Activated naive CD8-positive, alpha-beta T cell treated with anti-CD3 and anti-CD28 coated beads, Interleukin-2, amount 10 ng/mL, durations not matched to agents 7 days and 5 days (primary cell): ENCODE measurements at places on chromosomes 16 and 17. TPM values are rescaled to one million over a fixed set of nuclear protein-coding genes. Genes with fewer than 3 reads are reported as not detected.
A peak's percentile ranks its signal among the peaks of the same experiment; 100 is the strongest.

CRYBA1 gene
- not detected for total RNA-seq

DNA sequence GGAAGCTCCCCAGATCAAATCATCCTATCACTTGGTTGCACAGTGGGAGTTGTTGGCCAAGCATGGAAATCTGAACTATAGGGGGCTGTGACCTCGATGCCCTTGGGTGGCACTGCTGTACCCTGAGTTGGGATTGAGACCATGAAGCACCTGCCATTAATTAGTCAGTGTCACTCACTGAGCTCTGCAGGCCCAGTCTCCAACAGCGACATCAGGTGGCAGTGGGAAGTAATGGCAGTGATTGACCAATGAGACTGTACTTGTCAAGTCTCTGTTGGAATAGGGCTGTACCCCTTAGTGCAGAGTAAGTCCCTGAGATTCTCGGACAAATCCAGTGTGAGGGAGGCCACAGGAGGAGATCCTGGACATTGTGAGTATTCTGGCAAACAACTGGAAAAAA lies 118.0 kb upstream of the RPL38 start:
- H3K4me3 ChIP-seq, result no peak overlapping the region
- H3K27me3 ChIP-seq, result peaks cover 5% of the 10 kb centered on the region
- no peak overlapping the region for H3K27ac ChIP-seq
- H3K4me1 ChIP-seq, result no peaks in the 10 kb centered on the region

DNA sequence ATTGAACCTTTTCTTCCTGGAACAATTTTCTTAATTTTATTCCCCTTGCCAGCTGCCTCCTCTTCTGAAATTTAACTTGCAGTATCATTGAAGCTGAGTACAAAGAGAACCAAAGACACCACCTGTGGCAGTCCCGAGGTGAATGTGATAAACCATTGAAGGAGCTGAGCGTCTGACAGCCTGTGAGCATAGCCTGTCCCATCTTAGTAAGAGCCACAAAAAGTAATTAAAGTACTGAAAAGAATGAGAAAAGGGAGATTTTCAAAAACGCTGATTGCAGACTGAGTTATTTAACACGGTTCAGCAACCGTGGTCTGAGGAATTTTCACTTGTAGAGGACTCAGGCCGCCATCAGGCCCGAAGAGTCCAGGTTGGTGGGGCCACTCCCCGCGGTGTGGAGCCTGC lies 27.2 kb upstream of the ST6GALNAC1 start:
- H3K27me3 ChIP-seq, result peaks cover 2% of the 10 kb centered on the region
- H3K4me3 ChIP-seq, result peak overlapping the region; percentile 89
- peaks cover 2% of the 10 kb centered on the region for H3K36me3 ChIP-seq

DNA sequence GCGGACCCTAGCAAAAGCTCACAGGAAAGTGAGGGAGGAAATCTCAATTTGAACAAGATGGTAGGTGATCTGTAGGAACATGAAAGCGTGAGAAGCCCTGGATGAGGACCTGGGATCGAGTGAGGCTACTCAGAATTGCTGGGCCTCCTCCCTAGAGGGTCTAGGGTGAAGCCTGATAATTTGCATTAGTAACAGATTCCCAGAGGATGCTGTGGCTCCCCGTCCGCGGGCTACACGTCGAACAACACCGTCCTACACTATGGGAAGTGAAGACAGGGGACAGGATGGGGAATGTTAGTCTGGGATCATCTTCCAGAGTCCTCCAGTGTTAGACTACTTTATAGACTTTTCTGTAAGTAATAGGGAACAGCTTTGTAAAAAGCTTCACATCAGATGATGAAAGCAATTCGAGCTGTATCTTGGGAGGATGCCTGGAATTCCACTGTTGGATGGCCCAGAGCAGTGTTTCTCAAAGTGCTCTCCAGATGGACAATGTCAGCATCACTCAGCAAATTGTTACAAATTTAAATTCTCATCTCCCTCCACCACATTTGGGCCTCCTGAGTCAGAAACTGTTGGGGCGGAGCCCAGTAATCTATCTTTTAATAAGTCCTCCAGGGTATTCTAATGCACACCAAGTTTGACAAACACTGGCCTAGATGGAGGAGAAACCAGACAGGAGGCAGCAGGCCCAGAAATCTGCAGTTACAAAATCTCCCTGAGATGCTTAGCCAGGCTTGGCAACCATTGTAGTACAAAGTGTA lies 6.5 kb downstream of the FNDC8 start:
- no peak for DNase-seq
- H3K4me3 ChIP-seq, result no peak overlapping the region
- H3K4me1 ChIP-seq, result no peaks in the 10 kb centered on the region
- no peaks in the 10 kb centered on the region for H3K27me3 ChIP-seq

ITGAD gene
- total RNA-seq, result 0.09 TPM

CRYM gene
- not detected for total RNA-seq

DNA sequence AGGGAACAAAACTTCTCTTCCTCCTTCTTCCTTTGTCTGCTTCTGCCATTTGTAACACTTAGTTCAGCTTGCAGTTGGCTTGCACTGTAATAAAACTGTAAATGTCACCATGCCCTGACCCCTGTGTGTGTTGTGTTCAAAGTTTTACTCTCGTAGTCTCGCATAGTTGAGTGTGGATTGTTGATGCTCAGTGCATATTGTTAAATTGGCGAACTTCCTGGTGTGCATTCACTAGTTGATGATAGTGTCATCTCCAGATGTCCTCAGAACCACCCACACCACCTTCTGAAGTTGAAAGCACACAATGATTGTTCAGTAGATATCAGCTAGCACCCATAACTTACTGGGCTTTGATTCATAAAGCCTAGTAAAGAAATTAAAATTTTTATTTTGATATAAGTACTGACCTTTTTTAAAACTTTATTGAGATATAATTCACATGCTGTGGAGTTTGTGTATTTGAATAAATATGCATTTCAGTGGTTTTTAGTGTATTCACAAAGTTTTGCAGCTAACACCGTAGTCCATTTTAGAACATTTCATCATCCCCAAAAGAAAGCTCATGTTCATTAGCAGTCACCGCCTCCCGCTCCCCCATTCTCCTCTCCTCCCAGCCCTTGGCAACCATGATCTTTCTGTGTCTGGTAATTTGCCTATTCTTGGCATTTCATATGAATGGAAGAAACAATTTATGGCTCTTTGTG lies 25.0 kb downstream of the USP10 start:
- H3K27me3 ChIP-seq, result no peaks in the 10 kb centered on the region
- peak overlapping the region; percentile 43 for H3K4me3 ChIP-seq
- no peak for DNase-seq

GRCh38 chr17:72479113-72479512 lies 358.3 kb downstream of the SOX9 start:
- H3K36me3 ChIP-seq, result no peaks in the 10 kb centered on the region
- H3K4me1 ChIP-seq, result no peaks in the 10 kb centered on the region
- peaks cover 2% of the 10 kb centered on the region for H3K27me3 ChIP-seq

- no peak overlapping the region for H3K27ac ChIP-seq
- no peak overlapping the region for H3K4me3 ChIP-seq
- peaks cover 1% of the 10 kb centered on the region for H3K4me1 ChIP-seq
- no peak for DNase-seq
- H3K36me3 ChIP-seq, result no peaks in the 10 kb centered on the region
These were observed 7.3 kb upstream of the DDX52 start for GRCh38 chr17:37650419-37651003.

- H3K27ac ChIP-seq, result peak overlapping the region; percentile 8
- H3K27me3 ChIP-seq, result peaks cover 38% of the 10 kb centered on the region
- H3K4me1 ChIP-seq, result peaks cover 2% of the 10 kb centered on the region
- peak overlapping the region; percentile 44 for H3K4me3 ChIP-seq
- DNase-seq, result no peak
These were observed 996 bp upstream of the CPNE2 start for GRCh38 chr16:57091200-57091974.

MOSMO gene
- 14.7 TPM for total RNA-seq

DNA sequence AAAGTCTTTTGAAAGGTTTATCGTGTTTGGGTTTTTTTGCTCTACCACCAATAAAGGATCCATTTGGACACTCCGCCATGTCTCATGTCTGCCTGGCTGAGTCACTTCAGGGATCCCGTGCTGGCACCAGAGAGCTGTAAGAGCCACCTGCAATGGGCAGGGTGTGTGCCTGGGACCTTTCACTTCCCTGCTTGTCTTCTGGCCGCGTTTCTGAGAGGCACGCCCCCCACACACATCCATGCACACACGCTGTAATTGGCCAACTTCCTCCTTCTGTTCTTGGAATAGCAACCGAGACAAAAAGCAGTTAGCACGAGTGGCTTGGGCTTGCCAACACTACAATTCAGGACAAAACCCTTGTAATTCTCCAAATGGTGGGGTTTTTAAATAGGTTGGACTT lies 9.8 kb upstream of the SOST start:
- H3K27me3 ChIP-seq, result no peaks in the 10 kb centered on the region
- peaks cover 5% of the 10 kb centered on the region for H3K4me1 ChIP-seq
- no peak for DNase-seq
- peaks cover 7% of the 10 kb centered on the region for H3K36me3 ChIP-seq
- no peak overlapping the region for H3K4me3 ChIP-seq

DNA sequence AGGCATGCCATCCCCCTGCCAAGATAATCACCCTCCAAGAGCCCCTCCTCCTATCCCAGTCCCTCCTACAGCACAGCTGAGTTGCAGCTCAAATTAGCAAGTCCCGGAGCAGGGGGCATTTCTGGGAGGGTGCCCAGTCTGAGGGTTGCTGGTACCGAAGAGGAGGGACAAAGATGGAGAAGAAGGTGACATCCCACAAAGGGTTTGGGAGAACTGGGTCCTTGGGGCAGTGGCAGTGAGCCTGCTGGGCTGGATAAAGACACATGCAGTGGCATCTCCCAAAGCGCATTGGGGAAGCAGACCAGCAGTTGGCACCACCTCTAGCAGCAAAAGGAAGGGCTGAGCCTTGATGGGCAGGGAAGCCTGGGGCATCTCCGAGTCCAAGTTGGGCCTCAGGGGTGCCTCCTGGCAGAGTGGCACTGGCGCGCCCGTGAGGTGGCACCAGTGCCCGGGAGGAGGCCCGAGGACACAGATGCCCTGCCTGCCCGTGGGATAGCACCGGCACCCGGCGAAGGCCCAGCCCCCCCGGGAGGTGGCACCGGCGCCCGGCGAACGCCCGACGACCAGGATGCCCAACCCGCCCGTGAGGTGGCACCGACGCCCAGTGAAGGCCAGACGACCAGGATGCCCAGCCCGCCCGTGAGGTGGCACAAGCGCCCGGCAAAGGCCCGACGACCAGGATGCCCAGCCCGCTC lies 622 bp downstream of the TOM1L2 start:
- peaks cover 26% of the 10 kb centered on the region for H3K4me1 ChIP-seq
- peak overlapping the region; percentile 35 for H3K27ac ChIP-seq
- H3K27me3 ChIP-seq, result no peaks in the 10 kb centered on the region
- H3K36me3 ChIP-seq, result no peaks in the 10 kb centered on the region
- H3K4me3 ChIP-seq, result peak overlapping the region; percentile 71

NT5M gene
- 10.2 TPM for total RNA-seq

GRCh38 chr16:5490499-5490898 lies 392.9 kb upstream of the EEF2KMT start:
- no peak overlapping the region for H3K27ac ChIP-seq
- no peaks in the 10 kb centered on the region for H3K36me3 ChIP-seq
- peak; percentile 50 for DNase-seq
- H3K4me3 ChIP-seq, result no peak overlapping the region
- H3K27me3 ChIP-seq, result no peaks in the 10 kb centered on the region

ZNF267 gene
- 62.6 TPM for total RNA-seq

- H3K4me3 ChIP-seq, result no peak overlapping the region
- peaks cover 62% of the 10 kb centered on the region for H3K4me1 ChIP-seq
- no peak overlapping the region for H3K27ac ChIP-seq
- DNase-seq, result no peak
These were observed 4.5 kb downstream of the RMI2 start for GRCh38 chr16:11349599-11350276.

- H3K27ac ChIP-seq, result no peak overlapping the region
- H3K27me3 ChIP-seq, result no peaks in the 10 kb centered on the region
- no peaks in the 10 kb centered on the region for H3K36me3 ChIP-seq
- no peak overlapping the region for H3K4me3 ChIP-seq
- H3K4me1 ChIP-seq, result no peaks in the 10 kb centered on the region
These were observed 172.3 kb downstream of the KATNIP start for GRCh38 chr16:27722207-27722606.

FZD2 gene
- total RNA-seq, result 0.45 TPM

GRCh38 chr17:1561420-1562175 lies 994 bp downstream of the PITPNA start:
- H3K36me3 ChIP-seq, result peaks cover 6% of the 10 kb centered on the region
- H3K4me1 ChIP-seq, result peaks cover 29% of the 10 kb centered on the region
- peak overlapping the region; percentile 61 for H3K27ac ChIP-seq
- peak overlapping the region; percentile 87 for H3K4me3 ChIP-seq
- peak; percentile 73 for DNase-seq

DNA sequence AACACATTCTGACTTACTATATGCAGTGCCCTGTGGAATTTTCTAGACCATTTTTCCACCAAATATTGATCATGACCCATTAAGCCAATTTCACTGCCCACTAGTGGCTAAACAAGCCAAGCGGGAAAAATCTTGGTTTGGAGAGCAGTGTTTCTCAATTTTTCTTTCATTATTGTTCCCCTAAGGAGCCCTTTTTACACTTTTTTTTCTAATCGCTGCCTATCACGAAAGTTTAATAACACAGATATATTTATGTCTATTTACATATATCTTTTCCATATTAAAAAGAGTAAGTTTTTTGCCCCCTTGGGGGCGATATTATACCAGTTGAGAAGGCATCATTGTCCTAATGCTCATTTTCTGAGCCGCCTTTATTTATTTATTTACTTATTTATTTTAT lies 10.8 kb upstream of the TLCD3B start:
- peaks cover 2% of the 10 kb centered on the region for H3K36me3 ChIP-seq
- H3K27me3 ChIP-seq, result peaks cover 13% of the 10 kb centered on the region
- no peak overlapping the region for H3K27ac ChIP-seq
- peaks cover 6% of the 10 kb centered on the region for H3K4me1 ChIP-seq

RPRML gene
- not detected for total RNA-seq

DNA sequence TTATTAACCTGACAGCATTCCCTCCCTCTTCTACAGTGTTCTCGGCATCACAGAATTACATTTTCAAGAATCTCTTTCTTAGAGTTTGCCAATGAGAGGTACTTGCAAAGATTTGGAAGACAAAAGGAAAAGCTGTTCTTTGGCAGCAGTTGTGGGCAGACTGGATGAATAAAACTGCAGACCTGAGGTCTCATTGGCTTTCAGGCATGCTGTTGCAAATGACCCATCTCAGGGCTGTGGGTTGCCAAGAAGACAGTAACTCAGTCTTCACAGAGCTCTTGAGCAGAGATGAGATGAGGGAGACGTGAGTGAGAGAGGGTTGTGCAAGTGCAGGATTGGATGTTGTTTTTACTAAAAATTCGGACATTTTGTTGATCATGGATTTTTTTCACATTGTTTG lies 11.3 kb upstream of the USP31 start:
- H3K36me3 ChIP-seq, result no peaks in the 10 kb centered on the region
- peaks cover 6% of the 10 kb centered on the region for H3K4me1 ChIP-seq
- peaks cover 24% of the 10 kb centered on the region for H3K27me3 ChIP-seq
- no peak for DNase-seq
- no peak overlapping the region for H3K4me3 ChIP-seq
- H3K27ac ChIP-seq, result no peak overlapping the region

DNA sequence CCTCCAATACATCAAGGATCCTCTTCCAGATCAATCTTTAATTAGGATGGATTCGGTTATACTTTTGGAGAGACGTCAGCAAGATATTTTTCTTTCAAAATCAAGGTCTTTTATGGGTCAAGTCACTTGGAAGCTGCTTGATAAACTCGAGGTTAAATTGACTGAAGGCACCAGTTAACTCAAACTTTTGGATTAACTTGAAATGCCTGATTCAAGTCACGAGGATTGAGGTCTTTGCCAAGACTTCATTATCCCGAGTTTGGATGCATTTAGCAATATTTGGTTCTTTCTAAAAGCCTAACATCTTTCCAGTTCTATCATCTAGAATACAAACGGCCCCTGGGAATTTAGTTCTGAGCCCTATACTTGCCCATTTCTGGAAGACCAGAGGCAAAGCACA lies 82.9 kb downstream of the MYH11 start:
- no peaks in the 10 kb centered on the region for H3K36me3 ChIP-seq
- no peak overlapping the region for H3K27ac ChIP-seq
- peaks cover 14% of the 10 kb centered on the region for H3K27me3 ChIP-seq
- no peaks in the 10 kb centered on the region for H3K4me1 ChIP-seq
- no peak overlapping the region for H3K4me3 ChIP-seq
